ENCODE measurements at places on chromosomes 12 and 14. TPM values are rescaled to one million over a fixed set of nuclear protein-coding genes. Genes with fewer than 3 reads are reported as not detected.
A peak's percentile ranks its signal among the peaks of the same experiment; 100 is the strongest.

DNA sequence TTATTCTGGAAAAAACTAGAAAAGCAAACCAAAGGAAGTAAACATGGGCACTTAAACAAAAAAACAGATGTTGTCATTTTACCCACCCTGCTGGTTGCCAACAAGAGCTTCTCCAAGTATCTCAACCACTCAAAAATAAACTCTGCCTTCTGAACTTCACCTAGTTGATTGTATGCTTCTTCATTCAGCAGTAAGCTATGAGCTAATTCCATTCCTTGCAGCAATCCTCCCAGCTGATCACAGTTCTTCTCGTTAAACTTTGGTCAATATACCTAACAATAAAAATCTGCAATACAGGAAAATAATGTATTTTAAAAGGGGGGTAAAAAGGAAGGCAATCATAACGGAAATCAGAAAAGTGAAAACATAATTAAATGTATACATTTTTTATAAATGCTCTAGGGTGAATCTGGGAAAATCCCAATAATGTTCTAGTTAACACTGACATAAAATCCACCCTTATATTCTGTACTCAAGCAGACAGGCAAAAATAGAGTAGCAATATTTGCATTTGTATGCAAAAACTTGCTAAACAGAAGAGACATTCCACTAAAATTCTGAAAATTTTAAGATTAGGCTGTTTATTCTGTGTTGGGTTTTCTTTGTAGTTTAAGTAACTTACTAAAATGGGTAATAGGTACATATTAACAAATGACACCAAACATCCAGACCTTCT is 17.4 kb downstream of the HEATR5A start:
- DNase-seq: no peak

DNA sequence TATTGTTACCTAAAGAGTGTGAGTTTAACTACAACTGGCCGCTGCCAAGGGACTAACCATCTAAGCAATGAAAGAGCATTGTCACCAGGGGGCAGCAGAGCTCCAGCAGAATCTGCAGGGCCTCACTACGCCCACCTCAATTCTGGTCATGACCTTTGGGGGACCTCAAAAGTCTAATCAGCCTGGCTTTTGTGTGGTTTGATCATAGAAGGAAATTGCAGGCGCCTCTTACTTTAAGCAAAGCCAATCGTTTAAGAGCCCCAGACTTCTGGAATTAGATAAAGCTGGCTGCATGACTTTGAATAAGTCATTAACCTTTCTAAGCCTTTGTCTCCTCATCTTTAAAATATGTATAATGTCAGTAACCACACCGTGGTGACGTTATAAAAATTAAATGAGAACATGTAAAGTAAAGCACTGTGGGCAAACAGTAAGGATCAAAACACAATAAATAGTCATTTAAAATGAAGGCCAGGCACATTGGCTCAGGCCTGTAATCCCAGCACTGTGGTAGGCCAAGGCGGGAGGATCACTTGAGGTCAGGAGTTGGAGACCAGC is 58.6 kb downstream of the TBX3 start:
- peak; percentile 47 for DNase-seq

DNA sequence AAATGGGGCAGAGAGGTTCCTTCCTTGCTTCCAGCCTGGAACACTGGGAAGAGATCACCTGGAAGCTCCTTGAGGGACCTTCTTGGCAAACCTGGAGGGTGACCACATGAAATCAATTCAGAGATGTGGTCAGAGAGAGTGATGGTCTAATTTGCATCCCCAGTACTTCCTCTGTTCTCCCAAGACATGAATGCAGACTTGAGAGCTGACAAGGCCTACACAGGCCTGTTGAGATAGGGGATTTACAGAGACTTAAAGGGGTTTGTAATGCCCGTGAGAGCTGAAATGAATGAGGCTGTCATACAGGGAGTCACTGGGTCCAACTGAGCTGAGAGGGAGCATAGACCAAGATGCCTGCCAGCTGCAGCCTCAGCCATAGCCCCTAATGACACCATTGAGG is 45.1 kb downstream of the TMX1 start:
- no peak for DNase-seq

DNA sequence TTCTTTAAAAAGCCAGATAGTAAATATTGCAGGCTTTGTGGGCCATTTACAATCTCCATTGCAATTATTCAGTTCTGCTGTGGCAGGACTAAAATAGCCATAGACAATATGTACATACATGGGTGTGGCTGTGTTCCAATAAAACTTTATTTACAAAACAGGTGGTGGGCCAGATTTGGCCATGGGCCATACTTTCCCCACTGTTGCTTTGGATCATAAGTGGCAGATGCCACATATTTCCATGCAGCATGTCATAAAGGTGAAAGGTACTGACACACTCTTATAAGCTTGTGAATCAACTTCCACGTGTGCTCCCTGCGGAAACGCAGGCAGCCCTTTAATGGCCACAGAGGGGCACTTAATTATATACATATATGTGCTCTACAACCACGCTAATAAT is 244.4 kb upstream of the FOXN3 start:
- no peak for DNase-seq

GRCh38 chr12:58503731-58504130 is 416.6 kb downstream of the LRIG3 start:
- DNase-seq: no peak

DNA sequence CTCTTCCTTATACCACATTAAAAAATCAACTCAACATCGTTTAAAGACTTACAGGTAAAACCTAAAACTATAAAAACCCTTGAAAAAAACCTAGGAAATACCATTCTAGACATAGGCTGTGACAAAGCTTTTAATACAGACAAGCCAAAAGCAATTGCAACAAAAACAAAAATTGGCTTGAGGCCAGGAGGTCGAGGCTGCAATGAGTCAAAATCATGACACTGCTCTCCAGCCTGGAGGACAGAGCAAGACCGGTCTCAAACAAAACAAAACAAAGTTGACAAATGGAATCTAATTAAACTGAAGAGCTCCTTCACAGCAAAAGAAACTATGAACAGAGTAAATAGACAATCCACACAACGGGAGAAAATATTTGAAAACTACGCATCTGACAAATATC is 1057.8 kb downstream of the FSCB start:
- no peak for DNase-seq

DNA sequence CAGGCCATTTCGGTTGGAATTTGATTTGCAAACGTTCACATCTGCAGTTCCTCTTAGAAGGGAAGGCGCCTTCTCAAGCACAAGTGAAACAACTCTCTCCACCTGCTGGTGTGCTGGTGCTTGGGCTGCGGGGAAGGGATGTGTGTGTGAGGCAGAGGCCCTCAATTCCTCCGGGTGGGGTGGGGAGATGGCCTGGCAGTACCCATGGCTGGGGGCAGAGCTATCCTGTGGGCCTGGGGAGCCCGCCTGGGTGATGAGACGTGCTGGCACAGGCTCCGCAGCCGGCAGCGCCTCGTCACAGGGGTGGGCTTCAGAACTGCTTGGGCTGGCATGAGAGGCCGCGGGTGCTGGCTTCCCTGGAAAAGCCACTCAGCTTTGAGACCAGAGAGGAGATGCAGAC is 28.9 kb upstream of the TDRD9 start:
- DNase-seq: no peak

DNA sequence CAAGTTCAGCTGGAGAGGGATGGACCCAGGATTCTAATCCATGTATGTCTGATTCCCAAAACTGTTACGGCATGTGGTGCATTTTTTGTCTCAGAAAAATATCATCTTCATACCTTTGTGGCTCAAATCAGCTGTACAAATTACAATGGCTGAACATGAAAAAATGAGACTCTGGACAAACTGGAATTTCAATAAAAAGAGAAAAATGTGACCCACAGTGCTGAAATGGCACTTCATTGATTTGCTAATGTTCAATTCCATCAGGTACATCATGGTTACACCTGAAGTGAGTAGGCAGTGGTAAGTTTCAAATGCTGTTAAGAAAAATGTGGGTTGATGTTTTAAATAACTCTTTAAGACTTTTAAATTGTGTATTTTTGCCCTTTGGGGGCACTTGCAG is 165.6 kb upstream of the CAND1 start:
- DNase-seq: no peak

GRCh38 chr14:55877942-55878341 is 240.3 kb upstream of the PELI2 start:
- DNase-seq: no peak

DNA sequence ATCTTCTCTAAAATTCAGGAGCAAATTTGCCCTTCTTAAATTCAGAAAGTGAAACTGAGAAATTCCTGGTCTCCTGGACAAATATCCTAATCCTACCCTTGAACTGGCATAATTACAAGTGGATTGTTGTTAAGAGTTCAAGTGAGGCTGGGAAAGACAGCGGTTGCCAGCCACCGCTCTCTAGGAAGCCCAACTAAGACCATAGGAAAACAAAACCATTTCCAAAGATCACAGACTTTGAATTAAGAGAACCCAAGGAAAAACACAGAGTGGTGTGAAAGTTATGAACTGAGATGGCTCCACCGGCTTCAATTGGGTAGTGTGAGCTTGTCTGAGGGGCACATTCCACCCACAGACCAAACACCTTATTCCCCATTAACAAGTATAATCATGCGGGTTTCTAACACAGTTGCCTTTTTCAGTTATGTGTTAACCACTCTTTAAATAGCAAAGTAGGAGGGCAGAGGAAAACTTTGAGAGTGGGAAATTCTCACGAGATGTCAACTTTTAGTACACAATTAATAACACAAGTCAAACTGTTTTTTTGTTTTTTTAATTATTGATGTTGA is 1628.8 kb upstream of the SEL1L start:
- no peak for DNase-seq

GRCh38 chr12:8123124-8123912 is at the start of gene CLEC4A:
CLEC4A (plus strand) TSS chr12:8123617; CDS start chr12:8123879, 262 bp downstream.
- DNase-seq: no peak

DNA sequence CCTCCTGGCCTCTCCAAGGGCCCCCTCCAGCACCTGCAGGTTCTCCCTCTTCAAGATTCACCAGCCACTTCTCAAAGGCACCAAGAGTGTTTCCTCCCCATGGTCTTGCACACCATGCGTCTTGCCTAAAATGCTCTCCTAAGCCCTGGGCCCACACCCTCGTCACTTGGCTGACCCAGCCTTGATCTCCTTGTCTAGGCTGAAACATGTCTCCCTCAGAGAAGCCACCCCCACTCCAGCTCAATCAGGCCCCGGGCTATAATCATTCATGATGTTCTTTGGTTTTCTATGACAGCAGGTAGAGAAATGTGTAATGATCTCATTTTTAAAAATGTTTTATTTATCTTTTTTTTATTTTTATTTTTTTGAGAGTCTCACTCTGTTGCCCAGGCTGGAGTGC is 88.1 kb downstream of the EFCAB11 start:
- no peak for DNase-seq

GRCh38 chr12:99063182-99063581 is 418.1 kb downstream of the APAF1 start:
- DNase-seq: no peak

DNA sequence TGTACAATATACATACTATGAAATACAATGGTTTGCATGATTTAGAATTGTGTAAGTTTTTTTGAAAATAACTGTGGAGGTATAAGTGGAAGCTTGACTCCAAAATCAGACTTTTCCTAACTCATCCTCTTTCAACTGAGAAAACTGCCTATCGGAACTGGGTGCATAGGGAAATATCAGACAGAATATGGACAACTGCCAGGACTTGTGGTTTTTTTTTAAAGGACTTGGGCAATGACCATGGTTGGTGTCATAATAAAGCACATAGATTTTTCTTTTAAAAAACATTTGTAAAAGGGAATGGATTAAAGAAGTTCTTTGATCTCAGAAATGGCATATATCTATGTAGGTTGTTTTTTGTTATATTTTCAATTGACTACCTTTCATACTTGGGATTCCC is 53.3 kb upstream of the LRRK2 start:
- no peak for DNase-seq

- DNase-seq: no peak
Observed at GRCh38 chr14:95327558-95328374, 8.1 kb upstream of the CLMN start.

DNA sequence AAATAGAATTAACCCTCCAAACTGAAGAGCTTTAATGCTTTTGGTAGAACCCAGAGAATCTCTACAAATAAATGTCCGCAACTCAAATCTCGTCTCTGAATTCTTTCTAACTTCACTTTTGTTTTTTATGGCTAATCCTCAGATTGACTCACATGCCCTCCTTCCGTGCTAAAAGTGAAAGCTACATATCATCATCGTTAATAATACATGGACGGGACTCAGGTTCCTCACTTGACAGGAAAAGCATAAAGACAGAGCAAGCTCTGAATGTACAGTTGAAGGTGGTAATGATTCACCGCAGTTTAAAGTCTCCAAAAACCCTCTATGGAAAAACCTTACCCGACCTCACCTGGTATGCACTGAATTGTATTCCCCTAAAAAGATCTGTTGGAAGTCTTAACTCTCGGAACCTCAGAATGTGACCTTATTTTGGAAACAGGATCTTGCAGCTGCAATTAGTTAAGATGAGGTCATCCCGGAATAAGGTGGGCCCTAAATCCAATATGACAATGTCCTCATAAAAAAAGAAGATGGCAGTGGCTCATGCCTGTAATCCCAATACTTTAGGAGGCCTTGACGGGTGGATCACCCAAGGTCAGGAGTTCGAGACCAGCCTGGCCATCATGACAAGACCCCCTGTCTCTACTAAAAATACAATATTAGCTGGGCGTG is 147.4 kb upstream of the FOXN3 start:
- DNase-seq: no peak

- no peak for DNase-seq
Observed at GRCh38 chr12:79531518-79531917, 159.2 kb downstream of the PAWR start.

DNA sequence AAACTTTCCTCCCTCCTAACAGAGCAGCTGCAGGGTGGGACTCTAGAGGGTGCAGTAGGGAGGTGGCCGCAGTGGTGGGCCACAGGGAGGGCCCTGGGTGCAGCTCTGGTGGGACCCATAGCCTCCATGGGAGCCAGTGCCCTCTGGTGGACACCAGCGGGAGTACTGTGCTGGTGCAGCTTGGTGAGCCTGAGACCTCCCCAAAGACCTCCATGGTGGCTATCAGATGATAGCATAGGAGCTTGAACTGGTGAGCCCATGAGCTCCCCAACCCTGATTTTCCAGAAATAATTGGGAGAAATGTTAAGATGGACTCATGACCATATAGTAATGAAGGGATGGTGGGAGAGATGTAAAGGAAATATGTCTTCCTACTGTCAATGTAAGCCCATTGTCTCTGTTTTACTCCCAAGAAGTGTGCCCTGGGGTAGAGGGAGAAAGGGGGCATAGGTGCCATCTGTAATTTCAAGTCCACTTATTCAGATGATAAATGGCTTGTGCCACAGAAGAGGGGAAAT is 98.7 kb downstream of the GAS2L3 start:
- no peak for DNase-seq

DNA sequence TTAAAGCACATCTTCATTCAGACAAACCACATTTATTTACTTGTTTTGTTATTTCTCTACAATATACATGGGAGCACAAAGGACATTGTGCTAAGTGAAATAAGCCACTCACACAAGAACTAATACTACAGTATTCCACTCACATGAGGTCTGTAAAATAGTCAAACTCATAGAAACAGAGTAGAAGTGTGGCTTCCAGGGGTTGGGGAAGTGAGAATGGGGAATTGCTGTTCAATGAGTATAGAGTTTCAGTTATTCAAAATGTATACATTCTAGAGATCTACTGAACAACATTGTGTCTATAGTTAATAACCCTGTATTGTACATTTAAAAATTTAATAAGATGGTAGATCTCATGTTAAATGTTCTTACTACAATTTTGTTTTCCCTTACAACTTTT is 88.8 kb downstream of the ATXN7L3B start:
- DNase-seq: no peak

- DNase-seq: no peak
Observed at GRCh38 chr14:52862632-52863333, 71.4 kb upstream of the GNPNAT1 start.

The NOVA1 gene
- 0.25 TPM for total RNA-seq

The EPS8 gene
- total RNA-seq: 41.4 TPM

The RFX4 gene
- total RNA-seq: not detected

The PLEKHD1 gene
- not detected for total RNA-seq

The ACSM4 gene
- not detected for total RNA-seq

The SERPINA5 gene
- 111 TPM for total RNA-seq

All from right lobe of liver (tissue), 6 donors.